ENCODE measurements at places on chromosomes 11 and 22. TPM values are rescaled to one million over a fixed set of nuclear protein-coding genes. Genes with fewer than 3 reads are reported as not detected.

Gene UBQLNL
- polyA plus RNA-seq, result not detected

Gene GCAT
- polyA plus RNA-seq, result 1.6 TPM

Gene MPPED2
- 1.1 TPM for polyA plus RNA-seq

Gene BACE1-AS
- polyA plus RNA-seq, result 1.3 TPM

Gene TRIM51
- not detected for polyA plus RNA-seq

Gene CCDC188
- not detected for polyA plus RNA-seq

Gene TRIM49
- polyA plus RNA-seq, result not detected

Gene SLC17A6
- not detected for polyA plus RNA-seq
